ENCODE measurements at places on chromosomes 7 and 10.

DNA sequence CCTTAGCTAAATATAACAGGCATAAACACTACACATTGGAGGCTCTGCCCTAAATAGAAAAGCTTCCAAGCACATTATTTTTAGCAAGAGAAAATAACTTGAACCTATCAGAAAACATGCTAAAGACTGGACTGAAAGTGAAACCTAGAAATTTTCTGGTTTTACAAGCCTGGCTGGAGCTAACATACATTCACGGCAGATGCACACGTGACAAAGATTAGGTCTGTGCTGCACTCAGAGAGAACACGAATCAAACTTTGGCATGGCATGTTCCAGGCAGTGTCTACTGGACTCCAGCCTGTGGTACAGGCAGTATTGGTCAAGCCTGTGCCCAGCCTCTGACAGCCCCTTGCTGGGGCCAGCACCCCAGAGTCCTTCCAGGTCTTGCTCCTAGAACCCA lies 94.1 kb upstream of the PCBD1 start:
- no peak for DNase-seq

- DNase-seq = peak; percentile 18
These were observed 41.5 kb upstream of the PRKCQ start for GRCh38 chr10:6621536-6621935.

- DNase-seq = no peak
These were observed 30.1 kb downstream of the JCAD start for GRCh38 chr10:30029164-30029871.

DNA sequence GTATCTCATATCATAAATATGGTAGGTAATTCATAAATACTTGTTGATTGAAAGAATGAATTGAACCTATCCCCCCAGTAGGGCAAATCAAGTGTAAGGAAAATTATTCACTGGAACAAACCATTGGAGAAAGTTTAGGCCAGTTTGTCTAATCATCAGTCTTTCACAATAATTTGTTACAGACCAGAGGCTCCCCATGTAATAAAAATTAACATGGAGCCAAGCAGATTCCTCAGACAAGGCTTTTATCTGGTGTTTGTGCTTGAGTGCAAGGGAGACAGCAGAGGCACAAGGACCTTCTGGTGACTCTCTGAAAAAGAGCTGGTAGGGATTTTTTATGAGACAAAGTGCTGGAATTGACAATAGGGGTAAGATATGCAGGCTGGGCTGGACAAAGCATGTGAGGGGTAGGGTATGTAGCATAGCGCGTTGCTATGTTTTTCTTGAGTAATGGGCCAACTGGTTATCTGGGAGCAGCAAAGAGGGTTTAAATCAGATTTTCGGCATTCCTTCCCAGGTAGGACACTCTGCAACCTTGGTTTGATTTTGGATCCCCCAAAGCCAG lies 7.8 kb upstream of the PANK1 start:
- no peak for DNase-seq

GRCh38 chr10:81218307-81218706 lies 656.7 kb upstream of the NRG3 start:
- no peak for DNase-seq

DNA sequence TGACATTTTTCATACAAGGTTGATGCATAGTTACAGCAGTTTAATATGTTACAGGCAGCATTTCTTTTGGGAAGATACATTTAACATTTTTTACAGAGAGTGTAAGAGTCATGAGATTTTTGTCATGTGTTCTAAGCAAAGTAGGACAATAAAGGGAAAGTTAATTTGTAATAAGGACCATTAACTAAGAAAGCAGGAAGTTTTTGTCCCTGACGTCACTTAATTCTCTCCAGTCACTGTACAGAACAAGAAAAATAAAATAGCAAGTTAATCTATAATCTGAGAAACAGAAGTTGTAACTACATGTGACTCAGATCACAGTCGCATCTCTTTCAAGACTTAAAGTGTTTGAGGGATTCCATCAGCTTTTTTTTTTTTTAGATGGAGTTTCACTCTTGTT lies 49.5 kb upstream of the CAPZA2 start:
- DNase-seq = no peak

DNA sequence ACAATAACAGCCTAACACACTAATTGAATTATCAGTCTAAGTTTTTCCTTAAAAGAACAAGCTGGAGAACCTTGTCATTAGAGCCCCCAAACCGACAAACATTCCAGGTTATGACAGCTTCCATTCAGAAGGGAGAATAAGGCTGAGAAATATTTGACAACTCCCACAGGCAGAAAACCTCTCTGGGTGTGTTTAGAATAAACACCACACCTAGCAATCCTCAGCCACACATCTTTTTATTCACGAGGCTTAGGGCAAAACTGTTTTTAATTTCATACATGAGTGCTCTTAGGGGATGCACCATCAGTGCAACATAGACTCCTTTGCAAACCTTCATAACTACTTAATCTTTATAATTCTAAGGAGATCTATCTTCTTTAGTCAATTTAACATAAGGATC lies 24.2 kb downstream of the STN1 start:
- DNase-seq = no peak

DNA sequence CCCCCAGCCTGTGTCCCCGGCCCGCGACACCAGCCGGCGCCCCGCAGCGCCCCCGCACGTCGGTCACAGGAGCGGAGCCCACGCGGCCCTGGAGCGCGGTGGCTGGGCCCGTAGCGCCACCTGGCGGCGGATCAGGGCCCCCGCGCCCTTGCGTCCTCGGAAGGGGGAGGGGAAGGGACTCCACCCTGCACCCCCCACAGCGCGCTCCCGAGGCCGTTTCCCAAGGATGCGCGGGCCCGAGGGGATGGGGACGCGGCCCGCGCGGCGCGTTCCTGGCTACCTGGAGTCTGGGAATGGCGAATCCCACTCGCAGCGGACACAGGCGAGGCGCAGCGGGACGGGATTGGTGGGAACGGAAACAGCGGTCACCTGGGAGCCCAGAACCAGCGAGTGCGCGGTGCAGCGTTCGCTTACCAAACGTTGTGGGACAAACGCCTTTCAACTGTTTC lies 23.8 kb upstream of the MKI67 start:
- DNase-seq = peak; percentile 50

- no peak for DNase-seq
These were observed 68.0 kb downstream of the THNSL1 start for GRCh38 chr10:25084447-25084846.

DNA sequence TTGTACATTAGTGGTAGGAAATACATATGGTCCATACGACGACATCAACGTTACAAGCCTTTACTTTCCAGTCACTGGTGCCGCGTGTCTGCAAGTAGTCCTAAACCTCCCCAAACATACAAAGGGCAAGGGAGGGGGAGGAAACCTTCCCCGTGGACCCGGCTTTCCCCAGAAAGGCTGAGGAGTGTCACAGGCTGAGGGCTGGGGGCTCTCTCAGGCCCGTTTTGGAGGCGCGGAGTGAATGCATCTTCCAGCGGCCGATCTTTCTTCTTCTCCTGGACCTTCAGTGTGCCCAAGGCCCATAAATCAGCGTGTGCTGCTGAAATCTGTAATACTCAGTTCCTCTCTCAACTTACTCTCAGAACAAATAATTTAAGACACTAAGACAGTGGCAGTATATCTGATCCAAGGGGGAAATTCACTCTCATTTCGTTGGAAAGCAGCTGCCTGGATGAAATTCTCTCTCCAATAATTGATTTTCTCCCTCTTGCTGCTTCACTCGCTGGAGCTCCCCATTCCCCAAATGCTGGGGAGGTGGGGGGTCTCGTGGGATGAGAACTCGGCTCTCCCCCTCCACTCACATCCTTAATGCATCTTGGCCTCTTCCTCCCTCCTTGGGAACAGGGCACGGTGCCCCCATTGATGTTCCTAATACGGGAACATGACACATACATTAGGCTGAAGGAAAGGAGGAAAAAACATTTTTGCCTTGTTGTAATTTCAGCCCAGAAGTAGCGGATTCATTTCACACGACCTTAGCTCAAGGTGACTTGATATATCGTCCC lies 126.1 kb downstream of the ADARB2 start:
- DNase-seq = no peak

DNA sequence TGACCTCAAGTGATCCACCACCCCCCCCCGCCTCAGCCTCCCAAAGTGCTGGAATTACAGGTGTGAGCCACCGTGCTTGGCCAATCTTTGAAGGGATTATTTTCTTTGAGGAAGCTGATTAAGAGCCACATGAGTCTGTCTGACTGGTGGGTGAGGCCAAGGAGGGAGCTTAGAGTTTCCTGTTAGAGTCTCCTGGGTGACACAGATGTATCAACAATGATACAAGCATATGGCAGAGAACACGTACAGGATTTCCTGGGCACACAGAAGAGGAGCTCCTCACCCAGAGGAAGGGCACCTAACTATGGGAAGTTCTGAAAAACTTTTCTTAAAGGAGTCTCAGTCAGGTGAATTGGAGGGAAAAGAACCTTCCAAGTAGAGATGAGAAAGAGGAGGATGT lies 69.4 kb downstream of the GOLGA7B start:
- no peak for DNase-seq

DNA sequence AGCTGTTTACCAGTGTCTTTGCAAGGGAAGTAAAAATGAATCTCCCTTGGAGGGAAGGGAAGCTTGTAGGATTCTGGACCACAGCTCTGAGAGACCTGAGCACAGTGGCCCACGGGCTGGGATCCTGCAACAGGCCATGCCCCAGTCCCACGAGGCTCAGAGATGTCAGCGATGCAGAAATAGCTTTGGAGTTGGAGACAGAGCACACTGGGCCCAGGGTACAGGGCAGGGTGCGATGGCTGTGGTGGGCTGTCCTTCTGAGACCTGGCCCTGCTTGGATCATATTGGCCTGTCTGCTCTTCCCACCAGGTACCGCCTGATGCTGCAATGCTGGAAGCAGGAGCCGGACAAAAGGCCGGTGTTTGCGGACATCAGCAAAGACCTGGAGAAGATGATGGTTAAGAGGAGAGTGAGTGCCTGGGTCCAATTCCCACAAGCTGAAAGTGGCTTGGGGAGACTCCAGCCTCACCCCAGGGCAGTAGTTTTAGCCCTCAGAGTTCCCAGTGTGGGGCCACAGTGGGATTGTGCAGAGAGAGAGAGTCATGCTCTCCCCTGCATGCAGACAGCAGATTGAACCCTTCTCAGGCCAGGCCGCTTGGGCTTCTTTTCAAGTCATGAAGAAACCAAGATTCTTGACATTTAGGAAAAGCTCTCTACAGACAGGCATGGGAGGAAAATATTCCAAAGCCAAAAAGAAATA lies 13.5 kb upstream of the CSGALNACT2 start:
- no peak for DNase-seq

- DNase-seq = no peak
These were observed 12.4 kb downstream of the CYP2C8 start for GRCh38 chr10:95056744-95057363.

DNA sequence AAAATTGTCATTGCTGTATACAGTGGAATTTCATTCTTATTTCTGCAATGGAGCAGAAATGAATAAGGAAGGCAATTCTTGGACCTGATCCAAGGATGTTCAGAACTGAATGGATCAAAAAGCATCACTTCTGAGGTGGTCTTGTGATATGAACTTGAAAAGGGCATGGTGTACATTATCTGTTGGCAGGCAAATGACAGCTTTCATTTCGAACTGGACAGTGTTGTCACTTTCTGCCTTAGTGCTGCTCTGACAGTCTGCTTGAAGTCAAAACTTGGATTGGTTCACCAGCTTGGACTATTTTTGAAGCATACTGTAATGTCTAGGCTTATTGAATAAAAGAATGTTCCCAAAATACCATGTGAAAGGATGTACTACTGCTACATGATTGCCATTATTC lies 52.0 kb downstream of the VCL start:
- peak; percentile 28 for DNase-seq

GRCh38 chr10:124063750-124064603 lies 29.4 kb downstream of the CHST15 start:
- DNase-seq = peak; percentile 55

GRCh38 chr7:143027032-143027431 lies at the start of gene OR9A2:
Gene OR9A2 (minus strand): TSS chr7:143027132. CDS start chr7:143027132, 0 bp downstream.
- DNase-seq = no peak

GRCh38 chr10:28721318-28721951 lies 44.1 kb downstream of the BAMBI start:
- DNase-seq = no peak

DNA sequence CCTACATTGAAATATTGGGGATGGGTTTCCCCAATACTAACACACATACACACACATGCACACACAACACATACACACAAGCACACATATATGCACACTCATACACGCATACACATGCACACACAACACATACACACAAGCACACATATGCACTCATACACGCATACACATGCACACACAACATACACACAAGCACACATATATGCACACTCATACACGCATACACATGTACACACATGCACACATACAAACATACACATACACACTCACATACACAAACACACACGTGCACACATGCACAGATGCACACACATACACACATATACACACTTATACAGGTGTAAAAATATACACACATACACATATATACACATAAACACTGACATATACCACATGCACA lies 127.4 kb upstream of the C7orf33 start:
- DNase-seq = no peak

GRCh38 chr7:87310790-87311419 lies 34.6 kb upstream of the CROT start:
- DNase-seq = peak; percentile 7
